Esophagus squamous epithelium (tissue), 5 donors: ENCODE measurements at places on chromosomes 5 and 9.
A peak's percentile ranks its signal among the peaks of the same experiment; 100 is the strongest.

- H3K4me1 ChIP-seq: no peaks in the 10 kb centered on the region
- H3K27ac ChIP-seq: no peak overlapping the region
Observed at GRCh38 chr5:41748631-41749030, 121.6 kb downstream of the OXCT1 start.

DNA sequence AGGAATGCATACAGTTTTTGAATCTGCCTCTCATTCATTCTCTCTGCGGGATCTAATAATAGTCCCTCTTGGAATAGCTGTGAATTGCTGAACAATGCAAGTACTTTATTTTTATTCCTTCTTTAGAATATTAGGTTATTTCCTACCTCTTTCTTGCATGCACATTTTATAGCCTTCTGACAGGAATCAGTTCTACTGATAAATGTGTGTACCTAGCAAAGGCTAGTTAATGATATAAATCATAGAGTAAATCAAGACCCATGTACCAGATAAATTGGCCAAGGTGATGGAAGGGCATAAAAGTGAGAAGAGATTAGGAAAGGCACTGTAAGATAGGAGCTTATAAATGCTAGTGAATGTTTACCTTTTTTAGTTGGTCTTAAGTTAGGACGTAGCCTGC, 19.2 kb upstream of the UGCG start:
- H3K27ac ChIP-seq: no peak overlapping the region
- no peaks in the 10 kb centered on the region for H3K27me3 ChIP-seq
- no peak overlapping the region for H3K4me3 ChIP-seq

- no peak for DNase-seq
- no peaks in the 10 kb centered on the region for H3K27me3 ChIP-seq
- peak overlapping the region; percentile 18 for H3K27ac ChIP-seq
- peaks cover 3% of the 10 kb centered on the region for H3K4me1 ChIP-seq
- H3K36me3 ChIP-seq: no peaks in the 10 kb centered on the region
Observed at GRCh38 chr5:67182301-67182790, 14.3 kb downstream of the CD180 start.

DNA sequence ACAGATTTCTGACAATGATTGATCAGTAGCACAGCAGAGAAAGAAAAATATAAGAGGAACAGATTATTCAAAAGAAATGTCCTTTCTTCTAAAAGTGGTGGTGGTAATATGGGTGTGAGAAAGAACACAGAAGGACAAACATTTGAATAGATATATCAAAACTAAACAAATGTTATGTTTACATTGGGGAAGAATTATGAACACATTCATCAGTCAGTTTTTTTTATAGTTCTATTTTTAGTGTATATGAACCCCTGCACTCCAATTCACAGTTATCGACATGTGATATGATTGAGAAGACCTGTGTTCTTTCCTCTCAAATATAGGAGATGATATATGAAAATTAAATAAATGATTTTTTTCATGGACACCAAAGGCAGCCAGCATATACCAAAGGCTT, 128.6 kb downstream of the NNT start:
- no peak for DNase-seq
- H3K27me3 ChIP-seq: no peaks in the 10 kb centered on the region
- H3K4me1 ChIP-seq: no peaks in the 10 kb centered on the region
- no peak overlapping the region for H3K4me3 ChIP-seq

- H3K27ac ChIP-seq: no peak overlapping the region
- H3K36me3 ChIP-seq: no peaks in the 10 kb centered on the region
Observed at GRCh38 chr5:422323-423232, 20.4 kb upstream of the EXOC3 start.

DNA sequence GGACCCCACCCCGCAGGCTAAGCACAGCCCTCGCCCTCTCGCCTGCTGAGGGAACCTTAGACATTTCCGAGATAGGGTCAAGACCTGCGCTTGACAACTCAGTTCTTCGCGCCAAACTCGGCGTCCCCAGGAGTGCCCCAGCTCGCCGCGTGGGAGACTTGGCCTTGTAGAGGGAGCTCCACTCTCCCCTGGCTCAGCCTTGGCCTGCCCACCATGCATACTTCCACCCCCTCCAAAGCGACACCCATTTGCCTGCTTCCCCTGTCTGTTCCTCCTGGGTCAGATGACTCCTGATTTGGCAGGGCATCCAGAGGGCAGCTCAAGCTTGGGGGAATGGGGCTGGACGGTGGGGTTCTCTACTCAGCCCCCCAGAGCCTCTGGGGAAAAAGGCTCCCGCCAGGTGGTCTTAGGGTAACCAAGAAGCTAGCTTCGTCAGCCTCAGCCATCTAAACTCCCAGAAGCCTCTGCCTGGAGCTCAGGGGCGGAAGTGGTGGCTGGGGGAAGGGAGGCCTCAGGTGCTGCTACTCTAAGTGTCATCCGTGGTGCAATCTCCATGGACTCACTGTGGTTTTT, 560 bp downstream of the DOCK2 start:
- H3K36me3 ChIP-seq: no peaks in the 10 kb centered on the region
- peaks cover 15% of the 10 kb centered on the region for H3K4me1 ChIP-seq
- peaks cover 42% of the 10 kb centered on the region for H3K27me3 ChIP-seq
- no peak for DNase-seq

- H3K4me1 ChIP-seq: no peaks in the 10 kb centered on the region
- H3K27ac ChIP-seq: no peak overlapping the region
- no peak overlapping the region for H3K4me3 ChIP-seq
- no peak for DNase-seq
- H3K27me3 ChIP-seq: no peaks in the 10 kb centered on the region
Observed at GRCh38 chr5:31096238-31096865, 97.1 kb upstream of the CDH6 start.

DNA sequence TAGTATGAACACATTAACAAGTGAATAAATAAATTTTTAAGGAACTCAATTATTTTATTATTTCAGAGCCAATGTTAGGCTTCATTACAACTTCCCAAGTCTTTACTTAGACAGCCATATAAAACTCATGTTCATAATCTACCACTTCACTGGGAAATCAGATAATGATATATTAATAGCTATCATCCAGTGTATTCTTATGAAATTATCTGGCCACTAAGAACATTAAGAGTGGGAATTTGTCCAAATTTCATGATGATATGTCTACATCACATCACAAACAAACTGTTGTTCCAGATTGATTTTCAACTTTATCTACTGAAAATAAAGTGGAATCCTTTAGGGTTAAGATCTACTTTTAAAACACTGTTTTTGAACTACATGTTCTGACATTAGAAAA, 668.6 kb downstream of the EFNA5 start:
- DNase-seq: no peak
- H3K4me3 ChIP-seq: no peak overlapping the region
- no peaks in the 10 kb centered on the region for H3K36me3 ChIP-seq
- H3K27ac ChIP-seq: no peak overlapping the region
- H3K27me3 ChIP-seq: no peaks in the 10 kb centered on the region
- H3K4me1 ChIP-seq: no peaks in the 10 kb centered on the region

DNA sequence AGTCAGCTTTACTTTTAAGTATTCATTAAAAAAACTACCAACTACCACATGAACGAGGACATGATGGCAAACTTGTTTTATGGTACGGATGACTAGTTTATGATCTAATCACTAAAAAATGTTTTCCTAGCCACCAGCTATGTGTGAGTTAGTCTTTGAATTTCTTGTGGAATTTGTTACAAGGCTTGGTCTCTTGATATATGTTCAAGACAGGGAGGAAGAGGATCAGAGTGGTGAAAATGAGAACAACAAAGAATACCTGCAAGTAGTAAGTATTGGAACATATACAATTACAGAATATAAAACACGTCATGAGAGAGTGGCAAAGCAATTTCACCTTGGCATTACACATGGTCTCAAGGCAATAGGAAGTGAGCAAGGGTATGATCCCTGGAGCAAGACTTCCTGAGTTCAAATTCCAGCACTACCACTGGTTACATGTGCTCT, 548.6 kb upstream of the TLE4 start:
- no peaks in the 10 kb centered on the region for H3K36me3 ChIP-seq
- no peaks in the 10 kb centered on the region for H3K4me1 ChIP-seq
- H3K27me3 ChIP-seq: no peaks in the 10 kb centered on the region
- H3K4me3 ChIP-seq: no peak overlapping the region
- no peak for DNase-seq
- H3K27ac ChIP-seq: no peak overlapping the region

GRCh38 chr5:150214289-150214688, 24.4 kb downstream of the SLC6A7 start:
- no peak overlapping the region for H3K4me3 ChIP-seq
- H3K36me3 ChIP-seq: no peaks in the 10 kb centered on the region
- H3K27me3 ChIP-seq: no peaks in the 10 kb centered on the region
- H3K27ac ChIP-seq: peak overlapping the region; percentile 19

DNA sequence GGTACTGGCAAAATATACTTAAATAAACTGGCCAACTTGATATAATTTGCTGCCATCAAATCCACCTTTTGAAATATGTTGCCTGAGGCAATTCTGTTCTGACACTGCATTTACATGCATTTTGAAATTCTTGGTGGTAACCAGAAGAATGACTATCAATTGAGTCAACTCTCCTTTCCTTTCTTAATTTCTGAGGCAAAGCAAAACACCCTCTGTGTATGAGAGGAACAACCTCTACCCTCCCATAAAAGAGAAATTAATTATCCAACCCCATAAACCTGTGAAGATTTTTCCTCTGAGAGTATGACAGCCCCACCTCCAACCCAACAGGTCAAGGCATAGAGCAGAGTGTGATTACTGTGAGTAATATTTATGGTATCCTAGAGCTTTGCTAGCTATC, 286.8 kb downstream of the NR2F1-AS1 start:
- no peaks in the 10 kb centered on the region for H3K4me1 ChIP-seq
- no peaks in the 10 kb centered on the region for H3K36me3 ChIP-seq
- no peaks in the 10 kb centered on the region for H3K27me3 ChIP-seq
- no peak overlapping the region for H3K27ac ChIP-seq
